GM12864 (cell line): ENCODE measurements at places on chromosomes 5 and 9.

DNA sequence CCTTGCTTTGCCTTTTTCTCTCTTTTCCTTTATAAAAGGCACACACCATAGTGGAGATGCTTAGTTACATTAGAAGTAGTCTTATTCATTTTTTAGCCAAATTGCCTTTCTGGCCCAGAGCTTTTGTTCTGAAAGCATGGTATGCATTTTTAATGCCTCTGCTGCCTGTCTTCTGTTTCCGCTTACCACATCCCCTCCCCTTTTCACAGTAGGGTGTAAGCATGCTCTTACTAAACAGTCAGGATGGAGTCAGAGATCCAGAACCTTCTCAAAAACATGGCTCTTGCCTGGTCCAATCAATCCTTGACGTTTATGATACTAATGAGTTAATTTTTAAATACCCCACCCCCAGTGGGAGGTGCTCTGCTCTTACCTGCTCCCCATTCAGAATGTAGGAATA lies 22.5 kb downstream of the PPP3R2 start:
- no peak for DNase-seq

DNA sequence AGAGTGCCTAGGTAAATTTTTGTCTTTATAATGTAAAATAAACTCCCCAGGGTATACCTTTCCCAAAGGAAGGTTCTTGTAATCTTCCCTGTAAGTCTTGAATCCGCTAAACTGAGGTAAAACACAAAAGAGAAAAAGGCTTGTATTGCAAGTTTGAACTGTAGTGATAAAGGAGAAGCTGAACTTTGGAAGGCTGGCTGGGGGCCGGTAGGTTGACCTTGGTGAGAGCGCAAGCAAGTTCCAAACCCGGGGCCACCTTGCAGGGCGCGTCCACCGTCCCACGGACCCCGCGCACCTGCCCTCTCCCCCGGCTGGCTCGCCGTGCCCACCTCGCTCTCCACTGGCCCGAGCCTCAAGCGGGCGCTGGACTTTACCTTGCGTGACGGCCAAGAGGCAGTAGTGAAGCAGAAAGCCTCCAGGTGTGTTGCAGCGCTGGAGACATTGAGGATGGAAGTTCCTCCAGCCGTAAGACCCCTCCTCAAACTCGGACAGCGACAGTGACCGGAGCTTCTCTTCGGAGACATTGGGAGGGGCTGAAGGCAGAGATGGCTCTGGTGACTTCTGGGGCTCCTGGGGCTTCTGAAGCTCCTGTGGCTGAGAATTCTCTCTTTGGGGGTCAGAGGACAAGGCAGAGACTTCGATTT lies 428 bp downstream of the SLCO4C1 start:
- DNase-seq: no peak

DNA sequence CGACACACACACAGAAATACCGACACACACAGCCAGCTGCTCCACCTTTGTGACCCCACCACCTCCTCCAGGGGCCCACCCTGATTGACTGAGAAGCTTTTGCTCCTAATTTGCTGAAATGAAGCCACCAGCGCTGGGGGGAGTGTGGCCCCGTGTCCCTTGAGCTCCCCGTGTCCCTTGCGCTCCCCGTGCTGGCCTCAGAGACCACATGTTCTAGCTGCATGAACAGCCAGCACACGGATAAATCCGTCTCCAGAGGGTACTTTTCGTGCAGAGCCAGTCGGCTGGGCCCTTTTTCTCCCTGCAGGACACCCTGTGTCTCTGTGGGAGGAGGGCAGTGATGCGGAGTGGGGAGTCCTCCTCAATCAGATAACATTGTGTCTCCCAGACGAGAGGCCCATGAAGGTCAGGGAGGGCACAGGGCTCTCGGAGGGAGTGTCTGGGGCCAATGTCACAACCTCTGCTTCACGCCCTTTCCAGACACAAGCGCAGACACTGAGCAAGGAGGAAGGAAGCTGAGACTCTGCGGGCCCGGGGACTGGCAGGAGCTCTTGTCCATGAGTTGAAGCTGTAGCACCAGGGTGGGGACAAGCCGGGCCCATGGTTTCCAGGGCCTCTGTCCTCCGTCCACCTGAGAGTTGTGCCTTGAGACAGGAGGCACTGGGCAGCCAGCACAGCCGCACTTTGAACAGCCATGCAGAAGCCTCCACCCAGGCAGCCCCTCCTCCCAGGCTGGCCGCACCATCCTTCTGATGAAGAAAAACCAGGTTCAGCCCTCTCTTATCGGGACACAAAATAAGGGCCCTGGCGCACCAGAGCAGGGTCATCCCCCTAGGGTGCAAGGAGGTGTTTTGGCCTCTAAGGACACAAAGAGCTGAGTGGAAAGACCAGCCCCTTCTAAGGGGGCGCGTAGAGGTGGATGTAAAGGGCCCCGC lies 36.4 kb upstream of the SLC6A19 start:
- DNase-seq: no peak

- DNase-seq: no peak
Measured at GRCh38 chr9:136799079-136799853, 3.1 kb downstream of the CCDC183 start.

- no peak for DNase-seq
Measured at GRCh38 chr5:150186137-150186536, 3.7 kb upstream of the SLC6A7 start.

GRCh38 chr5:172871536-172871935 lies 37.5 kb downstream of the ERGIC1 start:
- DNase-seq: no peak

DNA sequence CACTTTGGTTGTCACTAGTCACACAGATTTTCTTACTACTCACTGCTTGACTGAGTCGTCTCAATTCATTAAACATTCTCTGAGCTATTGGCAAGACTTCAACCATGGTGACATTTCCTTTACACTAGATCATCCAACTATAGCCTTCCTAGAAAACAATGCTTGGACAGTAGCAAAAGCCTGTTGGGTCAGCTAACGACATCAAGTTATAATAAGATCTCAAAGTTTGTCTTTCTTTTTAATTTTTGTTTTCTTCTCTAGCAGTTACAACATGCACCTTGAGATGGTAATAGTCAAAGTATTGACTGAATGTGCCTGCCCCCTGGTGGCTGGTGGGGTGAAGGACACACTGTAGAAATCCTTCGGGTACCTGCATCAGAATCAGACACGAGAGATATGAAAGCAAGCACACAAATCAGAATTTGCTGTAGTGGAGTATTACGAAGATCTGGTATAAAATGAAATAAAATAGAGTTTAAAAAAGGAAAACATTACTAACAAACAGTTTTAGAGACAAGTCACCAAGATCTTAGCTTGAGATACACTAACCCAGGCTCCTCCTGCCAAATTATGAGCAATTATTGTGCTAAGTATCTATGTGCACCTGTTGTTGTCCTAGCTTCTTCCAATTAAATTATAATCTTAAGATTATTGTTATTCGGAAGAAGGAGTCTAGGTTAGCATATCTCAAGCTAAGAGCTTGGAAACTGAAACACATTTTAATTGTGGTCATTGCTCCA lies 81.2 kb downstream of the ARL15 start:
- DNase-seq: no peak

DNA sequence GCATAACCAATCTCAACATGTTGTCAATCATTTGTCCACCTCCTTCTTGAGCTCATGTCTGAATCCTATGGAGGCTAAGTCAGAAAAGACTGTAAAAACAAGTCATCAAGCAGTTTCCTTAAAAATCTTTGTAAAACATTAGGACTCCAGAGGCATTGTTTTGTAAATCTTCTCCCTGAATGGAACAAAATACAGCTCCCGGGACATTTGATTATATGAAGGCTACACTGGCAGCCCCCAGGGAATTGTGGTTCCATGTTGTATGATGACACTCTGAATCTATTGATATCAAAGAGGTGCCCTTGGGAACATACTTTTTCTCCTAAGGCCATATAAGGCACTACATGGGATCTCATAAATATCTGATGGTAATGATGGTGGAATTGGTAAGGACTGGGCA lies 83.2 kb upstream of the NUDT12 start:
- DNase-seq: no peak

DNA sequence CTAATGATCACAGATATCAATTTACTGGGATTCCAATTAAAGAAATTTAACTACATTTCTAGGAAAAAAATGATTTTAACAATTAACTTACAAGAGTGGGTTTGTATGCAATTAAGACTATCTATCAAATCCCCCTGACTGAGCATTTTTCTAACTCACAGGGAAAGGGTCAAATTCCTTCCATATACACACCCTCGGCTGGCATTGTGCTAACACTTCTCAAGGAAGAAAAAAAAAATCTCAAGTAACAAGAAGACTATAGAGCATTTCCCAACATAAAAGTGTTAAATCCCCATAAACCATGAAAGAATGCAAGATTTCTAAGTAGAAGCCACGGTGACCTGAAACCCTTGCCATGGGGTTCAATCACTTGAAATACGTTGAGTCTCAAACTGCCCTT lies 368.8 kb downstream of the GLIS3 start:
- DNase-seq: no peak

- DNase-seq: no peak
Measured at GRCh38 chr9:124375726-124376125, 39.5 kb downstream of the PSMB7 start.

DNA sequence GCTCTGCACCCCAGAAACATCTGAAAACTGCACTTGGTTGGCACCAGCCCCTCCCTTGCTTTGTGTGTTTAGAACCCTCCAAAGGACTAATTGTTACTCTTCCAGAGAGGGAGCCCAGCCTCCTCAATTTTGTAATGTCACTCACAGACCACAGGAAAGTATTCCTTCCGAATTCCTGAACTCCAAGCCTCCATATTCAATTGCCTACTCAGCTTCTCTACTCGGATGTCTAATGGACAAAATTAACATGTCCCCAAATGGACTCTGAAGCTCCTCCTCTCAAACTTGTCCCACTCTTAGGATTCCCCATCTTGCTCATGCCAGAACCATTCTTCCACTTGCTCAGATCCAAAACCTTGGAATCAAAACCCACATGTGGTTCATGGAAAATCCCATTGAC lies 3.9 kb upstream of the TMEM171 start:
- no peak for DNase-seq

GRCh38 chr5:137758715-137759306 lies 4.6 kb upstream of the HNRNPA0 start:
- DNase-seq: peak; percentile 70

- DNase-seq: no peak
Measured at GRCh38 chr9:74609671-74610405, 112.7 kb downstream of the RORB start.

DNA sequence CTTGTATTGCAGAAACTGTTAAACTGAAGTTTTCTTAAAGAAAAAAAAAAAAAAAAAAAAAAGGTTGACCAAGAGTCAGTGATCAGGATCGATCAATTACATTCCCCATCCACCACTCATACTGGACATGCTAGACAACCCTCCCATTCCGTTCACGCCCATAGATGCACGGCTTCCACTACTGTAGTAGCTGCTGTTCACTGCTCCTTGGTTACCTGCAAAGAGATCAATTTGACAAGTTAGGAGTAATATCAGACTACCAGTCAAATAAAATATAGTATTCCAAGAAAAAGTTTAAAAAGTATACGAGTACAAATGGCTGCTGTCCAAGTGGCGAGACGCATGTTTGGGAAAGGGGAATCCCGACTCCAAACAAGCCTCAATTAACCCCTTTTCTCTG lies 8.7 kb downstream of the HNRNPH1 start:
- DNase-seq: no peak

DNA sequence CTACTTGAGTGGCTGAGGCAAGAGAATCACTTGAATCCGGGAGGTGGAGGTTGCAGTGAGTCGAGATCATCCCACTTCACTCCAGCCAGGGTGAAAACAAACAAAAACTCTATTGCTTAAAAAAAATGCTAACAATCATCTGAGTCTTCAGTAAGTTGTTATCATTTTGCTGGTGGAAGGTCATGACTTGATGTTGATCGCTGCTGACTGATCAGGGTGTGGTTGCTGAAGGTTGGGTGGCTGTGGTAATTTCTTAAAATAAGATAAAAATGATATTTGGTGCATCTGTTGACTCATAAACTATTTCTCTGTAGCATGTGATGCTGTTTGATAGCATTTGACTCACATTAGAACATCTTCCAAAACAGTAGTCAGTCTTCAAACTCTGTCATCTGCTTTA lies 349.4 kb upstream of the PAPPA start:
- no peak for DNase-seq

- DNase-seq: no peak
Measured at GRCh38 chr5:77628840-77629508, 9.5 kb downstream of the OTP start.

- DNase-seq: no peak
Measured at GRCh38 chr9:89658401-89658800, 53.6 kb downstream of the GADD45G start.

DNA sequence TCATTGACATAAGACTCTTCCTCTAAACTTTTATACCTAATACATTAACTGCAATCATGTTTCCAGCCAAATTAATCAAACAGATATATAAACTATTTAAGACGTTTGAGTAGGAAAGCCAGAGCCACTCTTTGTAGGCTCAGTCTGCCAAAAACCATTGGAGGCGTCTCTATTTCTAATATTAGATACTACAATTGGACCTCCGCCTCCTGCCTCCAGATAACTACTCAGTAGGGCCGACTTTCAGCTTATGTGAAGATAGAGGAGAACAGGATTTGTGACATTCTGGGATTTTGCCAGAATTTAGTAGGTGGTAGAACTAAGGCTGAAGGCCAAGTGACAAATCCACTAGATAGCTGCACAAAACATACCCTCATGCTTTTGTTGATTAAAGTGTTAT lies 463.0 kb downstream of the CETN3 start:
- DNase-seq: no peak

DNA sequence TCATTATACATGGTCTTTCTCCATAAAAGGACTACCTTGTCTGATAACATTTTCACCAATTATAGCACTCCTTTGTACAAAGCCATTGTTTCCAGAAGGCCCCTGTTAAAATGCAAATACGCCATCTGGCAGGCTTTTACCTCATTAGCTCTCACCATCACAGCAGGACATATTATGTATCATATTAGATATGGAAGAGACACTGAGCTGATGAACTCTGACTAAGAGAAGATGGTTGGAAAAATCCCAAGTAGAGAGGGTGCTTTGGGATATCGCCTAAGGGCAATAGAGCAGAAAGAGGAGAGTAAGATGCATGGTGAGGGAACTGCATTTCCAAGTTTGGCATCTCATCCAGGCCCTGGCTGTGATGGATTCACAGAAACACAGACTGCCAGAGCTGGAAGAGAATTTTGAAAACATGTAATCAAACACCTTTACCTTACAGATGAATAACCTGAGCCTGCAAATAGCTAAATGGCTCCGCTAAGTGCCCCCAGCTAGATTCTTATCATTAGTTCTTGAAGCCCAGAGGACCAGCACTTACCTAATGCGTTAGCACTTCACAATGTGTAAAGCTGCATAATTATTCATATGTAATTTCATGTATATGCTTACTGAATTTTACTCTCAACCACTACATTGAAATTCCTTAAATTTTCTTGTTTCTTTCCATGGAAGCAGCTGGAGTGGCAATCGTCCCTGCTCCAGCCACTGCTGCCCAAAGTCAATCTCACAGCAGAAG lies 393.6 kb upstream of the IZUMO3 start:
- DNase-seq: no peak

GRCh38 chr5:119168401-119168800 lies 97.5 kb downstream of the DMXL1 start:
- DNase-seq: no peak

DNA sequence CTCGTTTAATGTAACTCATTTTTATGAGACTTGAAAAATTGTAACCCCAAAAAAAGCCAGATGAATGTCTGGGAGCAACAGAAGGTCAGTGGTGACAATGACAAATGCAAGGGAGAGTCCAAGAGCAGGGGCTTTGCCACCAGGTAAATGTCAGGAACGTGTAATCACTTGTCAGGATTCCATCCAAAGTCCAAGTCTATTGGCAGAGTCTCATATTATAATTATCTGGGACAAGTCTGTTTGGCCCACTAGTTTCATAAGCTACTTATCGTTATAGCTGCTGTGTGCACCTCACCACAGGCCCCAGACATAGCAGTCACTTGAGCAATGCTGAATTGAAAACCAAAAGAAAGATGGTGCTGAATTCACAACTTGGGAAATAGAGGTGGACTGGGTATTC lies 180.8 kb downstream of the DNAH5 start:
- no peak for DNase-seq
